ENCODE measurements at places on chromosomes 4 and X. TPM values are rescaled to one million over a fixed set of nuclear protein-coding genes. Genes with fewer than 3 reads are reported as not detected.

PAGE4 gene
- total RNA-seq: not detected

HAND2 gene
- total RNA-seq: 4.1 TPM

DNA sequence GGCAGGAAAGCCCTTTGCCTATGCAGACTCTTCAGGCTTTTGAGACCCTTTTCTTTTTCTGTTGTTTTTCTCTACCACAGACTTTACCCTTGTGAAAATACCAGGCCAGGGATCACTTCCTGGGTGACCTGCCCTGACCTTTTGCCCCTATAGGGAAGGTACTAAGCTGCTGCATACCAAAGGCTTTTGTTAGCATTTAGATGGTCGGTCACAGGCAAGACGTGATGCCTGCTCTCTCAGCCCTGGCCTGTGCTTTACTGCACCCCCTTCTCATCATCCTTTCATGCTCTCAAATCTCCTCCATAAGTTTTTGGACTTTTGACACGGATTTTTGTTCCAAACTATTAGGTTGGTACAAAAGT, 98.2 kb downstream of the ARHGAP10 start:
- peak; percentile 7 for DNase-seq

DNA sequence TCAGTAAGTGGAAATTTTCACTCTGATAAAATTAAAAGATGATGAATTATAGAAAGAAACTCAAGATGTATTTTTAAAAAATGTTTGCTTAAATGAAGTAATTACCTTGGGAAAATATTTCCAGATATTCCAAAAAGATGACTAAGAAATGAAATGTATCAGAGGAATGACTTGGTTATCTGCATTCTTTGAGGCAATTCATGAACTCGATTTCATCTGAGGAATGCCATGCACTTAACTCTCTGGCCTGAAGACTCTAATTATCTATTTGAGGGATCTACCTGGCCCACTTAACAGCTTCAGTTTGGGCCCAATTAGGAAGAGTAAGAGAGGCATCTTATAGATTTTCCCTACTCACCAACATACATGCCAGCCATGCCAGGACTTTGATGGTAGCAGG, 182.3 kb downstream of the INPP4B start:
- DNase-seq: no peak

- DNase-seq: no peak
These were observed 24.4 kb downstream of the TLR6 start for GRCh38 chr4:38832206-38832605.

DNA sequence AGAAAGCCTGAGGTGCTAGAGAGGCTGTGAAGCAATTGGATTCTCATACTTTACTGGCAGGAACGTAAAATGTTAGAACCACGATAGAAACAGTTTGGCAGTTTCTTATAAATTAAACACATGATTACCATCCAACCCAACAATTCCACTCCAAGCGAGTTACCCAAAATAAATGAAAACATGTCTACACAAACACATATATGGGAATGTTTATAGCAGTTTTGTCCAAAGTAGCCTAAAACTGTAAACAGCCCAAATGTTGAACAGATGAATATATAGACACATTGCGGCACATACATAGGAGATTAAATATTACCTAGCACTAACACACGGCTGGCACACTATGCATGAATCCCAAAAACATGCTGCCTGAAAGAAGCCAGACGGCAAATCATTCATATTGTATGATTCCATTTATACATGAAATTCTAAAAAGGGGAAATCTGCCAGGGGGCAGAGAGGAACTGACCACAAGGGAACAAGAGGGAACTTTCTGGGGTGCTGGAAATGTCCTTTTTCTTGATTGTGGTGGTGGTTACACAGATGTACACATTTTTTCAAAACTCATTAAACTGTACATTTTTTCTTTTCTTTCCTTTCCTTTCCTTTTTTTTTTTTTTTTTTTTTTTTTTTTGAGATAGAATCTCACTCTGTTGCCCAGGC, 50.4 kb upstream of the SLC25A4 start:
- DNase-seq: no peak

DNA sequence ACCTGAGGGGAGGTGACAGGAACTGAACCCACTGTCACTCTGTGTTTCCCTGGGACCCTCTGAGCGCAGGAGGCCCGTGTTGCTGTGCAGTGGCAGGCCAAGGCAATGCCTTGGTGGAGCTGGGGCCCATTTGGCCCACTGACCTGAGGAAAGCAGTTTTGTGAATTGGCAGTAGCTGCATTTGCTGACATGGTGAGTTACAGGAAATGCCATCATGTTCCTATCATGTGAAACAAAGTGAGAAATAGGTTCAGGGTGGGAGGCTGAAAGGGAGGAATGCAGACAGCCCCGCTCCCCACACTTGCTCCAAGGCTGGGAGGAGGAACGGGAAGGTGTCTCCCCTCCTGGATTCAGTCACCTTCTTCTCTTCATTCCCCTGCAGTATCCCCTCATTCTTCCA, 146.1 kb downstream of the PTTG2 start:
- DNase-seq: no peak

Data from thyroid gland (tissue), 4 donors.